ENCODE measurements at places on chromosomes 3 and 15.

DNA sequence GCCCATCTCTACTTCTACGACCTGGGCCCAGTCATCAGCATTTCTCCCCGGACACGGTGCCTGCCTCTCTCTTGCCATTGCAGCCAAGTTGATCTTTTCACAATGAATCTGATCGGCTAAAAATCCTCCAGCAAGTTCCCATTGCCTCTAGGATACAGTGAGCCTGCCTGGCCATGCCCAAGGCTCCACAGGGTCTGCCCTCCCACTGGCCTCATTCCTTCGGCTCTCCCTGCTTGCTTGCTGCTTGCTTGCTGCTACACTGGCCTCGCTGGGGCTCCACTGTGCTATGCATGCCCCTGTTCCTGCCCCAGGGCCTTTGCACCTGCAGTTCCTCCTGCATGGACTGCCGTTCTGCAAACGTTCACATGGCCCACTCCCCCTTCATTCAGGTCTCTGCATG, 2.0 kb downstream of the ABTB1 start:
- no peak for DNase-seq

- DNase-seq, result no peak
Measured at GRCh38 chr3:152626226-152626625, 208.7 kb upstream of the P2RY1 start.

GRCh38 chr3:195921334-195921791, 13.0 kb upstream of the TNK2 start:
- no peak for DNase-seq

- DNase-seq, result peak; percentile 82
Measured at GRCh38 chr3:50587806-50588758, 18.8 kb downstream of the HEMK1 start.

- no peak for DNase-seq
Measured at GRCh38 chr3:110625201-110625747, 446.3 kb upstream of the NECTIN3 start.

DNA sequence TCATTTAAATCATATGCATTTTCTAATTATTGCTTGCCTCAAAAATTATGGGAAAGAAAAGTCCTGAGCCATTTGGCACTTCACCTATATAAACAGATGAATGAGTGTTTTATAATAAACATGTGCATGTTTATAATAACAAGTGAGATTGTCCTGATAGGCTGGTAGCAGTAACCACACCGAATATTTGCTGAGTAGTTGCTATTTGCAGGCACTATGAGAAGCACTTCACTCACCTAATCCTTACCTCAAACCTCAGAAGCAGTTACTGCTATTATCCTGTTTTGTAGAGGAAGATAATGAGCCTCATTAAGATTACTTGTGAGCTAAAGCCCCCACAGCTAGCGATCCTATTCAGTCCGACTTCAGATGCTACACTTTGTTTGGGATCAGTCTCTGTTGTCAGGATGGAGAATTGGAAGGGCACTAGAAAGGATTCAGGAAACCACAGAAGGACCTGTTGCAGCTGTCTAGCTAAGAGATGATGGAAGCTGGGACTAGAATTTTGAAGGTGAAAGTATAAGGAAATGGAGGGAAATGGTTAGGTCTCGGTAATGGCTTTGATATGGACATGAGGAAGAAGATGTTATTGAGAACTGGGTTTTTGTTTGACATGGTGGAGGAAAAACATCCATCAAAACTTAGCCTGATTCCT, 28.4 kb upstream of the MAGI1 start:
- no peak for DNase-seq

DNA sequence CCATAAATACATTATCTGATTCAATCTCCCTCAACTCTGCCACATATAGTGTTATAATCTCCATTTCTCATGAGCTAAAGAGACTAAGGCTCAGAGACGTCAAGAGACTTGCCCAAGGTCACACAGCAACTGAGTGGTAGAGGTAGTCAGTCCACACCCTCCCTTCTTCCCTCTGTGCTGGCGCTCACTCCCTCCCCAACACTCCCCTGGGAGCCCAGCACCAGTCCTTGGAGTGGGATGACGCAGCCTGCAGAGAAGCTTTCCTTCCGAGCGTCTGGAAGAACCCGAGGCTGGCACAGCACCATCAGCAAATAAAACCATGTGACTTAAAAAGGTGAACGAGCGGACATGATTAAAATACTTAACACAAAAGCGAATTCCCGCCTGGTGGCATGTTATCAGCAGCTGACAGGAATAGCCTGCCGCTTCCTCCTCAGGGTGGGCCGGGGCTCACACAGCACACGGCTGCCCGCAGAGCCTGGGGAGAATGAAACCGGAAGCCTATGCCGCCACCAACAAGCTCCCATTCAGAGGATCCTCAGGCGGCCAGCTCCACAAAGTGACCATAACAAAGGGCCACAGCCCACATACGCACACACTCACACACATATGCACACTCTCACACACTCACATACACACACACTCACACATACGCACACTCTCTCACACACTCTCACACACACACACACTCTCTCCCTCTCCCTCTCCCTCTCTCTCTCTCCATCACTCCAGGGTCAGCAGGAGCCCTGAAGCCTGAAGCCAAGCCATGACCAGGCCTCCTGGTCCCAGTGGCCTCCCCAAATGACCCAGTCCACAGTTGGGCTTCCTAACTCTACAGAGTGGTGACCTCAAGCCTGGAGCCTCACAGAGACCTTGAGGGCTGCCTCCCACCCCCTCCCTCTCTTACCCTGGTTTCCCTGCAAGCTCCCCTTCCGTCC, 120.5 kb downstream of the XXYLT1 start:
- DNase-seq, result no peak

- DNase-seq, result no peak
Measured at GRCh38 chr3:11903047-11903446, 56.4 kb upstream of the TAMM41 start.

DNA sequence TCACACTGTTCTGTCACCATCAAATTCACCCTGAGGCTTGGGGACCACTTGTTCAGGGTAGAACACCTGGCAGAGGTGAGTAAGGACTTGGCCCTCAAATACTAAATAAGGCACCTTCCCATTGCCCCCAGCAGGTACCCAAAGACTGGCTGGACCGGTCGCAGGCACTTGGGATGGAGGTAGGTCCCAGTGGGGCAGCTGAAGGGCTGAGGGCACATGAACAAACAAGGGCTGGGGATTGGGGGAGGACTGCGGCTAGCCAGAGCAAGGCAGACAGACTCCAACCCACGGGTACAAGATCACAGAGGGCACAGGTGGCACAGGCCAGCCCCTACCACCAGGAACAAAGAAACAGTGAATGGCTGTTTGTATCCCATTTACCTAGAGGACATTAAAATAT, 1.9 kb downstream of the MRPS25 start:
- DNase-seq, result no peak

GRCh38 chr3:188323067-188323842, 169.3 kb downstream of the LPP start:
- DNase-seq, result no peak

DNA sequence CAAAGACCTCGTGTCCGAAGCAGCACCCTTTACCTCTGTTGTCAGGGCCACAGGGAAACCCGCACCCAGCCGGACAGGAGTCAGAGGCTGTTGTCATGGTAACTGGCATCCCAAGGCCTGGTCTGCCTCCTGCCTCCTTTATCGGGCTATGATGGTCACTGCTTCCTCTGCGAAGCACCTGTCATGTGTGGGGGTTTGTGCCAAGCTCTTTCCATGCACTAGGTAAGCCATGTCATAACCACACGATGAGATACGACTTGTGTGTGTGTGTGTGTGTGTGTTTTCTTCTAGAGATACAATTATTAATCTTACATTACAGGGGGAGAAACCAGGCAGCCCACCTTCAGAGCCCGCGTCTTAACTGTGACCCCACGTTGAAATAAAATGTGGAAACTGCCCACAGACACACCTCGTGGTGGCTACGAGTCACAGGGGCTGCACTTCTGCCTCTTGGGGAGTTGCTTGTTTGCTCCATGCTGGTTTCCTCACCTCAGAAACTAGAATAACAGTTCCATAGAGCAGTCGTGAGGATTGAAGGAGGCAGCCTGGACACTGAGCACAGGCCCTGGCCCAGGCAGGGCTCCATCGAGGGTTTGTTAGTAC, 18.0 kb downstream of the ZDHHC19 start:
- DNase-seq, result no peak

DNA sequence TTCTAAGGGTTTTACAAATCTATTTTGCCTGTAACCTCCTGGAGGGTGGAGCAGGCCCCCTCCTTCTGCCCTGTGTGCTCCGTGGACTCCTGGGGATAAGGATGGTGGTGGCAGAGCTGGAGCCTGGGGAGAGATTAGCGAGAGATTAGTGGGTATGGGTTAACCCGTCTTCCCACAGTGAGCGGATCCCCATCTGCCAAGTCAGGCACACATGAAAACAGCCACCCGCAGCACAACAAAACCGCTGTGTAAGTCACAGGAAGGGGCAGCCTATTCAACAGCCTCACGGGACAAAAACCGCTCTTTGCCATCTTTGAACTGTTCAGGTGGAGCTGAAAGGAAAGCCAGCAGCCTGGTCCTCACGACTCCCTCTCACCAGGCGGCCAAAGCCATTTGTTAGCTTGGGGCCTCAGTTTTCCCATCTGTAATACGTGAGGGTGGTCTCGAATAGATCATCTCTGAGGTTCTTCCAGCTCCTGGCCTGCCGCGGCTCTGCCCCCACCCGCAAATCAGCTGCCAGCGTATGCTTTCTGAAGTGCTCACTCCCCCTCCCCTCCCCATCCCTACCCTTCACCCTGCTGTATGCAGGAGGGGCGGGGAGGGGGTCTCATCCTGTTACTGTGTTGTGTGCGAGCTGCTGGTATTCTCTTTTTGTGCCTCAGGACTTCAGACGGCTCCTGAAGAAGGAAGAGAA, 43.6 kb downstream of the PDIA5 start:
- DNase-seq, result no peak

DNA sequence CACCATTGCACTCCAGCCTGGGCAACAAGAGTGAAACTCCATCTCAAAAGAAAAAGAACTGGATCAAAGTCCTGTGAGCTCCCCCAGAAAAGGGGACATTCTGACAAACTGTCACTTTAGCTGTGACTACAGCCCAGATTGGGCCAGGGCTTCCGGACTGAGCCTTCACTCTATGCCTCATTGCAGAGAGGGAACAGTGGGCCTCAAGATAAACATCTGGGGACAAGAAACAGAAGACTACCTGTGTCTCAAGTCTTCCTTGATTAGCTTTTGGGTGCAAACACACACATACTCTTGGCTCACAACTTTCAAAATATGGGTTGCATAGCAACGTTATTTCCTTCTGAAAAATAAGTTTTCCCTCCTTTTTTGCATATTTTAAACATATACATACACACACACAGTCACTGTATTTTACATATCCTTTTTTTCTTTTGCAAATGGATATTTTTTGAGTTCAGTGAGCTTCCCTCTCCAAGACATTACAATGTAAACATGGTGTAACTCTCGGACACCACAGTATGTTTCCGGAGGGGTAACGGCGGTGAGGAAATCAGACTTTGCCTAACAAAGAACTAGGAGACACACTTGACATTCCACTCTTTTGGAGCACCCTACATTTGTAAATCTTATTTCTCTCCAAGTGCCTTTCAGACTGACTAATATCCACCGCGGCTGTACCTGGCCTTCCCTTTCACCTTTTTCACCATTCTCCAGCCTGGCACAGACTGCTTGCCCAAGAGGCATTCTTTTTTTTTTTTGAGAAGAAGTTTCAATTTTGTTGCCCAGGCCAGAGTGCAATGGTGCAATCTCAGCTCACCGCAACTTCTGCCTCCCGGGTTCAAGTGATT, 3.5 kb downstream of the TKT start:
- no peak for DNase-seq

- DNase-seq, result no peak
Measured at GRCh38 chr15:65818927-65819562, 27.0 kb upstream of the DENND4A start.

- DNase-seq, result no peak
Measured at GRCh38 chr3:42728668-42729364, 26.2 kb upstream of the HHATL start.

DNA sequence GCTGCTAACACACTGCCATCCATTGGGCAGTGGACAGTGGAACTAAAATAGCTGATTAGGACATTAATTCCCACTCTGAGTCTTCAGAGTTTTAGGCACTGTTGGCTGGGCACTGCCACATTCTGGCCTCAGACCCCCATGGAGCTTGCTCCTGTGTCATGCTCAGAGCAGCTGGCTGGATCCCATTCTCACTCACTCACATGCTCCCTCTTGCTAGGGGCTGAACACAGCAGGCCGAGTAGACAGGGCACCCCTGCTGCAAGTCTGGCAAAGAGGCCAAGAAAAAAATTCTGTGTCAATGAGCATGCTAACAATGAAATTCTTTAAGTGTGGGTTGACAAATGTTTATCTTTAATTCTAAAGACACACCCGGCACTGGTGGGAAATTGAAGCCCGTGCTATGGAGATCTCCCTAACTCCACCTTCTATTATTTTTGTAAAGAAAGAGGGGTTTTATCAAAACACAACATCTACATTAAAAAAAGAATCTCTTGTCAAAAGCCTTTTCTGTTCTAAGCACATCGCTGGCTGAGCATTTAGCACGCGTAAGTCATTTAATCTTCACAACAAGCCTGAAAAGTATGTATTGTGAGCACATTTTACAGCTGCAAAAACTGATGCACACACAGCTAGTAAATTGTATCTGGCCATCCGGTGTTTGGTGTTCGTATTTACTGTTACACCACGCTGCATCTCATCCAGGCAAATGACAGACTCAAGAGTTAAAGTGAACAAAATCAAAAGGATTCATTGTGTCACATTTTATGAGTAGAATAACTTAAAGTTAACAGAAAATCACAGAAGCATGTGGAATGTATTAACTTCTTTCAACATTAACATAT, 362.1 kb downstream of the PLOD2 start:
- DNase-seq, result no peak

DNA sequence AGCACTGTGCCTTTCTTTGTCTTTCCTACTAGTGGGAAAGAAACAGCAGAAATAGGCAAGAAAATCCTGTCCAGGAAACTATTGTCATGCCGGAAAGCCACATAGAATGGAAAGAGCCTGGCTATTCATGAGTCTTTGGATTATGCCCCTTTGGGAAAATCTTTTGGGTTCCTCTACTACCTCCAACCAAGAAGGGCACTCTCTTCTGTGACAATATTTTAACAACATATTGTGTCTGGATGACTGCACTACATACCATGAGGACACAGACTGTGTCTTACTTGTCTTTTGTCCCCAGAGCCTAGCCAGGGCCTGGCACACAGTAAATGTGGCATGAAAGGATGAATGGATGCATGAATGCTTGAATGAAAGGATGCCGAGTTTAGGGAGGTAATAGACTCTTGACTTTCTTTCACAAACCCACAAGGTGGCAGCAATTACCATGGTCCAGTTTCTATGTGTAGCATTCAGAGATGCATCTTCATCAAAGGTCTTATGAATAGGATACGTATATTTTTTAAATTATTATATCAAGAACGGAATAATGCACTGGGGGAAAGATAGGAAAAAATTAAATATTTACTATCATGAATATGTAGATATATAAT, 30.3 kb downstream of the ARL14 start:
- DNase-seq, result no peak

DNA sequence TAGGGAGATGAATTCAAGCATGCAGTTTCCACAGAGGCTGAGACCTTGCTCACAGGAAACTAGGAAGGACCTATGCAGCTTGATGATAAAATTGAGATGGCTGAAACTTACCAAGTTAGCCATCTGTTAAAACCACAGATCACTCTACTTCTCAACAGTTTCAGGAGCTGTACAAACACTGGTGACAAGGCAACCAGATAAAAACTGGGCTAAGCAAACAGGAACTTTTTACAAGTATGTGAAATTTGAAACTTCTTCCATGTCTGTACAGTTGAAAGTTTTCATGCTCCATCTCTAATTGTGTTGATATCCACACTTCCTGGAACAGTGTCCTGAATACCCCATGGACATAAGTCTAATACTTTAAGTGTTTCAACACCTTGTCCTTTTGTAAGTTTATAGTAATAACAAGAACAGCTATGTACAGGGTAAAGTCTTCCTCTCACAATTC, 78.2 kb downstream of the FAIM start:
- DNase-seq, result no peak

All from stimulated activated CD8-positive, alpha-beta memory T cell treated with anti-CD3 and anti-CD28 coated beads, Interleukin-4, amount 100 ng/mL, for 24 hours (primary cell).